ENCODE measurements at places on chromosomes 2 and 18.
A peak's percentile ranks its signal among the peaks of the same experiment; 100 is the strongest.

DNA sequence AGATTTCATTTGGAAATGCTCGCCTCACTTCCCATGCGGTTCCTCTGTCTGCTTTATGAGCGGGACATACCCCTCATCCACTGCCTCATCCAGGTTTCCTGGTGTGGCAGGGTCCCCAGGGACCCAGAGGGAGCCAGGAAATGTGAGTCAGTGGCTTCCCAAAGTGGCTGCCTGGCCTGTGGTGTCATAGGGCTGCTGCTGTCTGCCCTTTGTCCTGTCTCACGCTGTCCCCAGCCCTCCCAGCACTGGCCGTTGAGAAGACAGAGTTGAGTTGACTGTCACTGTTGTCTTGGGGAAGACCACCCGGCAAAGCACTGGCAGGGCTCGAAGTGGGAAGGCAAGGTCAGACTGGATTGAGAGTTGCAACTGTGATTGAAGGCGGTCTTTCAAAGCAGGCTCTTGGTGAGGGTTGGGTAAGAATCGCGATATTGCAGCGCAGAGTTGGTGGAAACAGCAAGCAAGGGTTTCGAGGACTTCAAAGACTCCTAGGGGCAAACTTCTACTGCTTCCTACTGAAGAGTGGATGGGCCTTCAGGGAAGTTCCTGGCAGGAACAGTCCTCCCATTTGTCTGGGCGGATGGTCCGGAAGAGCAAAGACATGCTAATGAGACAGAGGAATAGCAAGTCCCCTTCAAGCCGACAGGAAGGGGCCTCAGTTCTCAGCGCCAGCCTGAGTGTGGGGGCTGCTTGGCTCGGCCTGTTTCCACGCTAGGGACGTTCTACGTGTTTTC is 33.9 kb downstream of the RAB31 start:
- DNase-seq, result no peak

DNA sequence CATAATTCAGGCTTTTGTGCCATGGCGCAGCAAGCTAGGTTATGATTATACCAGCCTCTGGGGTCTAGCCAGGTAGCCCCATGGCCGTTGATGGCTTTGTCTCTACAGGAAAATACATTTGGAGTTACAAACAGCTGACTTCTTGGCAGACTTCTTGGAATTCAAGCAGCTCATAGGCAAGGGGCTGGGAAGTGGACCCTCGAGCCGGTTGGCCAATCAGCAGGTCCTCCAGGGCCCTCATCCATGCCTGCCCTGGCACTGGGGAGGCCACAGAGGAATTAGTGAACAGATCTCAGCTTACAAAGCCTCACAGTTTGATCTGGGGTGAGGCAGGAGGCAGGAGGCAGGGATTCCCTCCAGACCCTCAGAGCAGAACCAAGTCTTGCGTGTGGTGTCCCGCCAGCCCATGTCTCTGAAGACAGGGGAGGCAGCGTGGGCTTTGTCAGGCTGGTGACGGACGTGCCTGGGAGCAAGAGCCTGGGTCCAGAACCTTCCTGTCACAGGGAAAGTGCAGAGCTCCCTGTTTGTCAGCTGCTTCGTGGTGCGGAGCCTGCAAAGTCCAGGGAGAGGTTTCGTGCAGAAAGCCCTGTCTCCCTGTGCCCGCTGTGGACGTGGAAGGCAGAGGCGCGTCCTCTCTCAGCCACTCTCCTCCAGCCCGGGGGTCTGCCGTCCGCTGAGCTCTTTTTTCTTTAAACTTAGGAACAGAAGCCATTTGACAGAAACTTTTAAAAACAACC is 131.7 kb downstream of the KLHL29 start:
- DNase-seq, result no peak

DNA sequence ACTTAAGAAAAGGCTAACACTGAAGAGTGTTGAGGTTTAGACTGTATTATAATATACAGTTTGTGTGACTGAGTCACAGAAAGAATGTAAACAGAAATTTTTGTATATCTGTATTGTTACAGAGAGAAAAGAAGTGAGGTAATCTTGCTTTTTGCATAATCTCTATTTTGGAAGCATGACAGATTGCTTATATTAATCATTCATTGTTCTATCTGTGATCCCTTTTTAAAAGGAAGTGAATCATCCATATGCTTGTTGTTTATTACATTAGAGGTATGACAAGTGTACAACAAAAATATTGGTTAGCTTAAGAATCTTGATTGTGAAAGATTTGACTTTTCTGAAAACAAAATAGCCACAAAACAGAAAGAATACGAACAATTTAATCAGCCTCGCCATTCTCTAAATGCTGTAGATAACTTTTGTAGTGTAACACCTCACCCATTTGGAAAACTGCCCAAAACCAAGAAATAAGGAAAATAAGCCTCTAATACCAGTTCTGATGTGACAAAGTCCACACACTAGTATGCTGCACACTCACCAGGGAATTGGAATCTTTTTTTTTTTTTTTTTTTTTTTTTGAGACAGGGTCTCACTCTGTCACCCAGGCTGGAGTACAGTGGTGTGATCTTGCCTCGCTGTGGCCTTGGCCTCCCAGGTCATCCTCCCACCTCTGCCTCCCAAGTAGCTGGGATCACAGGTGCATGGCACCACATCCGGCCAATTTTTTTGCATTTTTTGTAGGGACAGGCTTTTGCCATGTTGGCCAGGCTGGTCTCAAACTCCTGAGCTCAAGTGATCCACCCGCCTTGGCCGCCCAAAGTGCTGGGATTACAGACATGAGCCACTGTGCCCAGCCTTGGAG is 91.5 kb upstream of the LPIN2 start:
- DNase-seq, result no peak

GRCh38 chr2:38850045-38850444 is 25.7 kb downstream of the DHX57 start:
- no peak for DNase-seq

GRCh38 chr2:176239031-176239430 is 30.2 kb upstream of the MTX2 start:
- DNase-seq, result no peak

DNA sequence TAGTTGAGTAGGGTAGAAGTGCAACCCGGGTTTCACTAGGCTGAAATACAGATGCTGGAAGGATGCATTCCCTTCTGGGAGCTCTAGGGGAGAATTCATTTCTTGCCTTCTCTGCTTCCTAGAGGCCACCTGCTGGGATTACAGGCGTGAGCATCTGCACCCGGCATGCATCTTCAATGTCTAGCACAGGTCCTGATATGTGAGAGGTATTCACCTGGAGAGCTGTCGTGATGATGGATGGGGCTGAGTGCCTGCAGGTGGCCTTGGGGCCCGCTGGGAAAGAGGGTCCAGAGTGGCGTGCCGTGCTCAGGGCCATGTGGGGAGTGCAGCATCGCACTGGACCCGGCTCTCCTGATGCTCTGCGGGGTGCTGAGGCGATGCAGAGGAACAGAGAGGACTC is 6.6 kb upstream of the NTSR2 start:
- no peak for DNase-seq

GRCh38 chr2:66105066-66105753 is 329.7 kb upstream of the MEIS1 start:
- no peak for DNase-seq

DNA sequence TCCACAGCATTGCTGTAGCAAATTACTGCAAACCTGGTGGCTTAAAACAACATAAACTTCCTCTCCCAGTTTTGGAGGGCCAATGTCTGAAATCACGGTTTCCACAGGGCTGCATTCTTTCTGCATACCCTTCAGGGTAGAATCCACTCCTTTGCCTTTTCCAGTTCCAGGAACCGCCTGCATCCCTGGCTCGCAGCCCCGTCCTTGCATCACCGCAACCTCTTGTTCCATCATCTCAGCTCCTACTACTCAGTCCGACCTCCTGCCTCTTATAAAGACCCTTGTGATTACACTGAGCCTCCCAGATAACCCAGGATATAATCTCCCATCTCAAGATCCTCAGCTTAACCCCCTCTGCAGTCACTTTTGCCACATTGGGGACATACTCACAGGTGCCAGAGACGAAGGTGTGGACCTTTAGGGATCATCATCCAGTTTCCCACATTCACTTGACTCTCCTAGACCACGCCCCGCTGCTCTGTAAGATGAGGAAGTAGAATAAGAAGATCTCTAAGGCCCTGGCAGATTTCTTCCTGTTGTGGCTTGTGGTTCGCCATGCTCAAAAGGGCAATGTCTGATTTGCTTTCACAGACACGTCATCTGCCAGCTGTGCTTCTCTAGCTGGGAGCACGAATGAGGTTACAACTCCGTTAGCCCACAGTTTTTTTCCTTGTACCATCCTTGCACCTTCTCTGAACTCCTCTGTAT is 103.6 kb upstream of the AGAP1 start:
- DNase-seq, result peak; percentile 66

Data from central memory CD4-positive, alpha-beta T cell (primary cell).